ENCODE measurements at places on chromosomes 1 and 21. TPM values are rescaled to one million over a fixed set of nuclear protein-coding genes. Genes with fewer than 3 reads are reported as not detected.

DNA sequence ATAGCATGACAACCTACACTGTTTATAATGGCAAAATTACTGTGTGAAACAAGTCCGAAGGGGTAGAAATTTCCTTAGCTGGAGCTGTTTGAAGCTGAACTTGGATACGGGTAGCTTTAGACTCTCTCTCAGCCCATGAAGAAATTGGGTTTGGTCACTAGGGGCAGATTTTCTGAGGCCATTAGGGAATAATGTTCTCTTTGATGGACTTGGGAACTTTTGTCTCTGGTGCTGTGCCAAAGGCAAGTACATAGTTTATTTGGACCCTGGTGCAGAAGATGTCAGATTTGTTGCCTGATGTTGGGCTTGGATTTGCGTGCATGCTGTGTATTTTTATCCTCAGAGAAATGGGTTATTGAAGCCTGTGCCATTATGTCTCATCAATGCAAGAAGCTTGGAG, 109.6 kb downstream of the VPS13D start:
- no peak for DNase-seq

- DNase-seq, result no peak
Observed at GRCh38 chr1:80048716-80049115, 1042.2 kb upstream of the ADGRL4 start.

- no peak for DNase-seq
Observed at GRCh38 chr1:173344034-173344743, 132.9 kb upstream of the PRDX6 start.

DNA sequence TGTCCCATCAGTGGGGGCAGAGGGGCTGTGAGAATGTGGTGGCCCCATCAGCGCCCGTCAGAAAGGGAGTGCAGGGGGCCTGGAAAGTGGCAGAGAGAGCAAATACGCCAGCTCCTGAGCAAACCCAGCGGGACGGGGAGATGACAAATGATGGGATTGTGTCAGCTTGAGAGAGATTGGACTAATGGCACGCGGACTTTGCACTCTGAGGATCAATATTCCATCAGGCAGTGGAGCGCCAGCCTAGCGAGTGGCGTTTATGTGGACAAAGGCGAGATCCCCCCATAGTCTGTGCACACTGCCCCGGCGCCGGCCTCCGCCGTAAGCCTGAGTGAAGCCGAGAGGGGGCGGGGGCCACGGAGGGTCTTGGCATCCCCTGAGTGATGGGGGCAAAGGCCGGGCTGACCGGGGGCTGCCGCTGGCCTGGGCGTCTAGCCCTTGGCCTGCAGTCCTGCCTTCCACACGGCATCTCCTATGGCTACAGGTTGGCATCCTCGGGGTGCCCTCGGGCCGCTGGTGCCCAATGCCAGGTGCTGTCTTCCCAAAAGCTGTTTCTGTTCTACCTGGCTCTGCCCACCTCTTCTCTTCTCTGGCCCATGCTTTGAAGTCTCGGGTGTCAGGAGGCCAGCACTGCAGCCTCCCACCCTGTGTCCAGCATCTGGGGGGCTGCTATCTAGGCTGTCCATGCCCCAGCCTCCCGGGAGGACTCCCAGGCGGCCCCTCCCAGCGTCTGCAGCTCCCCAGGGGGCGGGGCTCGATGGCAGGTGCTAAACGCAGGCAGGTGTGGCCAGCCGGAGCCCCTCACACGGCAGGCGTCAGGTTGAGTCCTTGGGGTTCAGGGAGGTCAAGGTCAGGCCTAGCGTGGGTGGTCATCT, 46.5 kb downstream of the PRDM16 start:
- DNase-seq, result peak; percentile 6

DNA sequence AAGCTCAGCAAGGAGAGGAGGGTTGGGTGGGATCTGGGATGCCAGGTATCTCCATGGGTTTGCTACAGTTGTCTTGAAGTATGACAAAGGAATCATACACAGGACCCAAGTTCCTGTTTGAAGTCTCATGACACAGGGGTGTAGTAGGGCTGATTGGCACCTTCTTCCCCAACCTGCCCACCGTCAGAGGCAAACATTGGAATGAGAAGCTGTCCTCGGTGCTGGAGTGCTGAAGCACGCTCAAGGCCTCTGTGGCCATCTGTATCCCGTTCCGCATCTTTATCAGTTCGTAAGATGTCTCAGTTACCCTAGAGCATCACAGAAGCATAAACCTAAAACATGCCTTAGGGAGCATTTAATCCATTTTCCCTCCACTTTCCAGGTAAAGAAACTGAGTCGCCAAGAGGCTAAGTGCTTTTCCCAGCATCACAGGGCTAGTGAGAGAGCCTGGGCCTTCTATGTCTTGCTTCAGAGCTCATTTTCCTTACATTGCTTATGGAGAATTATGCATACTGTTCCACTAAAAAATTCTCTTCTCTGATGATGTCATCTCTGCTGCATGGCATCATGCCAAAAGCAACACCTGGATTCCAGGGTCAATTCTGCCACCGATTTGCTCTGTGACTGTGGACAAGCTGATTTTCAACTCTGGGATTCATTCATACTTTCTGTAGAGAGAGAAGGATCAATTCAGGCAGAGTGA, 34.2 kb downstream of the VWA5B1 start:
- DNase-seq, result no peak

DNA sequence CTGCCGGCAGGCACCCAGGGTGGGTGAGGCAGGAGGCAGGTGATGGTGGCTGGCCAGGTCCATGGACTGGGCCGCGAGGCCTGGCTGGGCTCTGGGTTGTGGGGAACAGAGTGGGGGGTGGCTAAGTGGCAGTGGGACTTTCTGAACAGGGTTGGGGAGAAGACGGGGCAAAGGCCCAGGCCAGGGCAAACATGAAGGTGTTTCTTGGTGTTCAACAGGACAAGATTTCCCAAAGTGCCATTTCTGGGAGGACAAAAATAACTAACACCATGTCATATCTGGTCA, 26.8 kb downstream of the STUM start:
- no peak for DNase-seq

DNA sequence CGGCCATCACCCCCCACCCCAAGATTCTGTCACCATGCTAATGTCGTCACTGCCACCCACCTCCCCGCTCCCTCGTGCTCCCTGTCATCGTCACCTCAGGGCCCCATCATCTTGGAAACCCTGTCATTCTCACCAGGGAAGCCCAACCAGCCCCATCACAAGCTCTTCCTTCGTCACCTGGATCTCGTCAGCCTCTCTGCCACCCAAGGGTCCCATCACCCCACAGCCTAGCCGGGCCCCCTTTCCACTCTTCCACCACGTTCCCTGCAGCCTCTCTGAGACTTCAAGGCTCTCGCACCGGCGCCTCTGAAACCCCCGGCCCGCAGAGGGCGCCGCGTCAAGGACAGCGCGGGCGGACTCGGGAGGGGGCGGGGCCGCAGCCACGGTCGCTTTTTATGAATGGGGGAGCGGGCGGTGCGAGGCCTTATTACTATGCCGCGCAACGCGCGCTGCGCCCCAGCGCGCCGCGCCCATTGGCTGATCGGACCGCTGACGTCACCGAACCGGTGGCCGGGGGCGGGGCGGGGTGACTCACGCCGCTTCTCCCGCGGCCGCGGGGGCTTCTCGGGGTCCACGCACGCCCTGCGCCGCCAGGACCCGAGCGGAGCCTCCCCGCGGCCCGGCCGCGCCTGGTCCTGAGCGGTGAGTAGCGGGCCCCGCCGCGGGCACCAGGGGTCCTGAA, at the start of gene GPR3:
GPR3 (plus strand) TSS at position 527 of the 682 bp plus-strand sequence. CDS start 1,177 bp downstream, outside the sequence.
- DNase-seq, result peak; percentile 85

- peak; percentile 68 for DNase-seq
Observed at GRCh38 chr1:223129229-223129901, 13.7 kb downstream of the TLR5 start.

The MRPL39 gene
- total RNA-seq, result 20.6 TPM

The DCST1 gene
- total RNA-seq, result not detected

The PPM1J gene
- 1.3 TPM for total RNA-seq

The OR2G6 gene
- total RNA-seq, result not detected

The SLC30A2 gene
- not detected for total RNA-seq

Data from Calu3 (cell line).